Amygdala (tissue), 56 donors: ENCODE measurements at places on chromosomes 1 and 21.

DNA sequence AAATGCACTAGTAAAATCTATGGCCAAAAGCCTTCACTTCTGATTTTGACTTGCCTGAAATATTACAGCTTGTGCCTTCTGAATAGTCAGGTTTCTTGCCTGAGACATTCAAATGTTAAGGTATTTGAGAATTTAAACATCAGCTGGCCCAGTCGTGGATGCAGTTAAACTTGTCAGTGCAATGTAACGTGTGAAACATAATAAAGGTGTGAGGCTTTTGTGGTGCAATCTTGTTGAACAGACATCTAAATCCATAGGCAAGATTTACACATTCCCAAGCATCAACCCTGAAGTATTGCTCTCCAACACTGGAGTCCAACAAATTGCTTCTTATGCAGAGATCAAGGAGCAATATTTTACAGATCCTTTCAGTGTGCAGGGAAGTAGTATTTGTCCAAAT, 4.4 kb downstream of the CCN1 start:
- DNase-seq = no peak

GRCh38 chr1:8463144-8463927, 145.4 kb downstream of the SLC45A1 start:
- no peak for DNase-seq

- DNase-seq = no peak
These were observed 34.8 kb upstream of the HSD3B1 start for GRCh38 chr1:119472080-119472818.

- no peak for DNase-seq
These were observed 41.8 kb downstream of the SGIP1 start for GRCh38 chr1:66575739-66576138.

DNA sequence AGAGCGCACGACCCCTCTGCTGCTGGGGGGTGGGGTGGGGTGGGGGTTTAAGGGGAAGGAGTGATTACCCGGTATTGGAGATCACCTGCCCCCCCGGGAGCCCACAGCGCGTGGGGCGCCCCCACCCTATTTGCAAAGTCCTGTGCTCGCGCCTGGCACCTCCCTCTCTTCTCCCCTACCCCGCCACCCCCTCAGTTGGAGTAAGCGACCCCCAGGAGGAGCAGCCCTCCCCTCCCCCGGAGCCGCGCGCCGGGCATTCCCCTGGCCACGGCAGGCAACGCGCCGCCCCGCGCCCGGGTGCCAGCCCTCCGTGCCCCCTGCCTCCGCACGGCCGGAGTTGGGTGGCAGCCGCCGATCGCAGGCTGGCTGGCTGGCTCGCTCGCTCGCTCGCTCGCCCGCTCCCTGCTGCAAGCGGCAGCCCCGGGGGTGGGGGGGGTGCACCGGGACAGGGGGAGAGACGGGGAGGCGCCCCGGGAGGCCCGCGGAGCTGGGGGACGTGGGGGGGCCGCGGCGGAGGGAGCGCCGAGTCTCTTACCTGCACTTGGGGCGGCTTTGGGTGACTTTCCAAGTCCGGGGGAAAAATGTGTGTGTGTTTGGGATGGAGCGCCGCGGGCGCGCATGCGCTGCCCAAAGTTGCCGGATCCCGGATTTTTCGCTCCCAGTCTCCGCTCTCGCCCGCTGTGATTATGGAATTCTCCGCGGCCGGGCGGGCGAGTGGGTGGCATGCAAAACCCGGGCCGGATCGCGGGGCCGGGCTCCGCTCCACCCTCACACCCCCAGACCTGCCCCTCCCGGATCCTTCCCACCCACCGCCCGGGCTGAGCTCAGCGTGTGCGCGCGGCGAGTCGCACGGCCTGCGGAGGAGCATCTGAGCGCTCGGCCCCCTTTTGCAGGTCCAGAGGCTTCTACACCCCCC, at the start of gene CASZ1:
Gene CASZ1 (minus strand): TSS at position 618 of the 916 bp plus-strand sequence. CDS start 102,757 bp downstream, outside the sequence.
- DNase-seq = peak; percentile 34

GRCh38 chr1:232980355-232980978, 30.1 kb downstream of the NTPCR start:
- no peak for DNase-seq

DNA sequence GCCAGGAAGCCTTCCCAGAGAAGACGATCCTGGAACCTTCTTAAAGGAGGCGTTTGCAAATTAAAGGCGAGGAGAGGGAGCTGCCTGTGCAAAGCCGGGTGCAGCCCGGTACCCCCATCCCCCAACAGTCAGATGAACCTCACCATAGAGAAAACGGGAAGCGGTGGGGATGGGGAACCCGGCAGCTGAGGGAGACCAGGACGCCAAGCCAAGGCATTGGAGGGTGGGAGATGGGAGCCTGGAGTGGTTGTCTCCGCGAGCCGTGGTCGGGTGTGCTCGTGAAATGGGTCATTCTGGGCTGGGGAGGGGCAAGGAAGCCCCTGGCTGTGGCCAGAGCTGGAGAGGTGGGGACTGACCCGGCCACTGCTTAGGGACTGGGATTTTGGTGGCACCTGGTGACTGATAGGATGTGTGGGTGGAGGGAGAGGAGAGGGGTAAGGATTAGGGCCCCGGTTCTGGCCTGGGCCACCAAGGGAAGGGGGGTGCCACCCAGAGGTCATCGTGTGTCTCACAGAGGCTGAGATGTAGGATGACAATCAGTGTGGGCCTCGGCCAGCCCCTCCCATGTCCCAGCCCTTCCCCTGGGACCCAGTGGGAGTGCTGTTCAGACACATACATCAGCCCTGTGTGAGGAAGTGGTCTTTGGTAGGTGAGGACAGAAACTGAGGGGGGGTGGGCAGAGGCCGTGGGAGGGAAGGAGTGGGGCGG, 676 bp upstream of the PADI2 start:
- no peak for DNase-seq

GRCh38 chr1:212738330-212738729, 38.7 kb upstream of the BATF3 start:
- no peak for DNase-seq

DNA sequence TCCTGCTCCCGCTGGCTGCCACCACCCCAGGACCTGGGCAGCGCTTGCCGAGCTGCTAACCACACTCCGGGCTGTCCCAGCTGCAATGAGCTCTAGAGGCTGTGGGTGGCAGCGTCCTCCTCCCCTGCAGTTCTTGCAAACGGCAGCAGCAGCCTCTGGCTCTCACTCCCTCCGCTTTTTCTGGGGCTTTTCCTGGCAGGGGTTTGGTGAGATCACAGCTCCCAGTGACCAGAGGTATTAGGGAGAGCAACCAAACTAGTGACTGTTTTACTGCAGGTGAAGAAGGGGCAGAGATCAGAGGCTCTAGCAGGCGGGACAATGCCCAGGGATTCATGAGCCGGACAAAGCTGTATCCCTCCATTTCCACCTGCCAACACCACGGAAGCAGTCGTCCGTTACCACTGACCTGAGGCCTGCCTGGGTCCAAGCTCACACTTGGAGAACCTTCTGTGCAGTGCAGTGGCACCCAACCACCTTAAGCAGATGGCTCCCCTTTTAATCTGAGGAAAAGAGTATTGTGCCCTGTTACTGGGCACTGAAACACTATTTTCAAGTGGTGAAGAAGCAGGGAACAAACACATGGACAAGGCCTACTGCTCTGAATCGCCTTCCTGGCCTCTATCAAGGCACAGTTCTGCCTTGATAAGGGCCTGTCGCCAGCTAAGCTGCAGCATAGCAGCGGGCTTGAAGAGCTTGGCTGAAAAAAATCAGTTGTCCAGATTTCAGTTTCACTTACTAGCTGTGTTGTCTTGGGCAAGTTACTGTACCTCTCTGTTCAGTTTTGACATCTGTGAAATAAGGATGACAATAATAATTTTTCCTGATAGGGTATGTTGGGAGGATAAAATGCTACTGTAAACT, at the start of gene F5:
Gene F5 (minus strand): TSS at position 87 of the 861 bp plus-strand sequence. CDS start 95 bp downstream, outside the sequence.
- peak; percentile 5 for DNase-seq

GRCh38 chr1:178283409-178283808, 189.5 kb downstream of the RASAL2 start:
- DNase-seq = no peak

- no peak for DNase-seq
These were observed 42.2 kb downstream of the H3-3A start for GRCh38 chr1:226104671-226105121.

- DNase-seq = no peak
These were observed 397.2 kb downstream of the OMA1 start for GRCh38 chr1:58149271-58149812.

DNA sequence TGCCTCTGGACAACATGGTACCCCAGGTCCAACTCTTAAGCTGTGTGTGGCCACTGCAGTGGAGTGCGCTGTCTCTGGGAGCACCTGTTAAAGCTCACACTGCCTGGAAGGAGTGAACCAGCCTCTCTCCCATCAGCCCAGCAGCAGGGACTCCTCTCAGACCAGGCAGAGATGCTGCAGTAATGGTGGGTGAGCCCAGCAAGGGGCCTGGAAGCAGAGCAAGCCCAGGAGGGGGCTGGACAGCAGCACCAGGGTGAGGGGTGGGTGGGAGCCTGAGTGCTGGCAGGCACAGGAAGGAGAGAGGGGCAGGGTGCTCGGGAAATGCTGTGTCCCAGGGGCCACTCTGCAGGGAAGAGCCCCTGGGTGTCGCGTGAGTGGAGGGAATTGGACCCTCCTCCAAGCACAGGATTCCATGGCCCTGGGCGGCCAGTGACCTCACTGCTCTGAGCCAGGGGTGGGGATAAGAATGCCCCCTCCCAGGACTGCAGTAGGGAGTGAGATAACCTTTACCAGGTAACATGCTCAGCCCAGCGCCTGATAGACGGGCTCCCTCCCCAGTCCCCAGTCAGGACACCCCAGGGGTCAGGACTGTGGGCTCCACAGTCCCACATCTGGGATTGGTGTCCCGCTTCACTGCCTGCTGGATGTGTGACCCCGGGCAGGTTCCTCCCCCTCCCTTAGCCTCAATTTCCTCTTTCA, 313.1 kb downstream of the MATN1 start:
- no peak for DNase-seq

GRCh38 chr1:22792396-22793160, 81.9 kb downstream of the EPHB2 start:
- no peak for DNase-seq

GRCh38 chr1:2199042-2199810, 4.7 kb upstream of the FAAP20 start:
- DNase-seq = peak; percentile 76

DNA sequence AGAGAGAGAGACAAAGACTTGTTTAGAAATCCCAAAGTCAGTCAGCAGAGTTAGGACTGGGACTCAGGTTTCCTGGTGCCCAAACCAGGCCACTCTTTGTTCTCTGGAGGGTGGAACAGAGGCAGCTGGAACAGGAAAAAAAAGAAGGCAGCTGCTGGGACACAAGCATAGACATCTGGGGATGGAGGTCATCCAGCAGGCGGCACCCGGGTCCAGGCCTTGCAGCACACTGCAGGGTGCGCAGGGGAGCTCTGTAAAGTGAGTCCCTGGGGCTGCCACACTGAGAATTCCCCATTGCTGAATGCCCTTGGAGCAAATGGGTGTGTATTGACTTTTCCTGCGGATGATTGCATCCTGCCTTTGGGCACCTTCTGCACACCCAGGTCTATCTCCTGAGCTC, 222.9 kb upstream of the CSF3R start:
- no peak for DNase-seq

DNA sequence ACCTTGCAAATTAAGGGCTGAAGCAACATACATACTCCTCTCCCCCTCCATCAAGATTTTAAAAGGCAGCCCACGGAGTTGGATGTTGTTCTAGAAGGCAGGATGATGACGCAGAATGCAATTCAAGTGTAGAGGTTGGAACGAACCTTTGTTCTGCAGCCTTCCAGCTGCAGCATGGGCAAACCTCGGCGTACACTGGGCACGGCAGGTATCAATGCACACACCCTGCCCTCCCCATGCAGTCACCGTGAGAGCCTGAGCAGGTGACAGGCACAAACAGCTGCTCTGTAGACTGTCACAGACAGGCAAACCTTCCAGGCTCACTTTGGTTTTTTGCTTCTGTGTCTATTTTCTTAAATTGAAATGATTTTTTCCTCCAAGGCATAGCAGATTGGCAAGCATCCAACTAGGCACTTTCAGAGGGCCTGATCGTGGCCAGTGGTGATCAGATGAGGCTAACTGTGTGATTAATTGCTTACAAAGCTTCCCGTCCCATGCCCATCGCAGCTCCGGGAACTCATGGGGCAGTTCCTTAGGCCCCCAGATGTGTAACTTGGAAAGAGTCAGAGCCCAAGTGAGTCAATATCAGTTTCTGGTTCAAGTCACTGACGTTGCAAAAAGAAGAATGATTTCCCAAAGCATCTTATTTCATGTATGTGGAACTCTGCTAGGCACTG, 82.3 kb downstream of the ITPKB start:
- no peak for DNase-seq

DNA sequence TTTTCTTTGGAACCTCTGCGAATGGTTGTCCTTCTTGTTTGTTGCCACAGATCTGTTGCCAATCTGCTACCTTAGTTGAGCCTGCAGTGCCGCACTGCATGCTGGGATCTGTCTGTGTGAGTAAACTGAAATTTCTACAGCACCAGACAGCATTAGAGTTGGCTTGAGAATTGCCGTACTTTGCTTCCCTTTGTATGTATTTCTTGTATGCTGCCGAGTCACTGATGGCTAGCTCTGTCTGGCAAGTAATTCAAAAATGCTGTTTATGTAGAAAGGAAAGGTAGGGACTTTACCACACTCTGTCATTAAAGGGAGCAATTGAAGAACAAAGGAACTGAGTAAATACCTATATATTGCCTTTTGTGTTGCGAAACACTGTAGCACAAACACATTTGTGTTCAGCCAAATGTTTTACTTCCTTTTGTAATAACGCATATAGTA, 857.4 kb downstream of the USP25 start:
- peak; percentile 56 for DNase-seq
